Endothelial cell of coronary artery (primary cell): ENCODE measurements at places on chromosomes 3 and 15. TPM values are rescaled to one million over a fixed set of nuclear protein-coding genes. Genes with fewer than 3 reads are reported as not detected.

The IL17RB gene
- not detected in 2 replicates for total RNA-seq

The BSN gene
- under 0.01 and 0.09 TPM in 2 replicates for total RNA-seq

The OIP5 gene
- total RNA-seq: 3.2 and 8.3 TPM in 2 replicates

The FETUB gene
- not detected in 2 replicates for total RNA-seq

The KLF15 gene
- 0.63 and 0.75 TPM in 2 replicates for total RNA-seq

The GHSR gene
- total RNA-seq: not detected in 2 replicates

The MYO1E gene
- total RNA-seq: 80.7 and 108 TPM in 2 replicates

The FBXO40 gene
- total RNA-seq: not detected in 2 replicates

The TM4SF18 gene
- 56.6 and 75.3 TPM in 2 replicates for total RNA-seq
